ENCODE measurements at places on chromosomes 16 and 17.
A peak's percentile ranks its signal among the peaks of the same experiment; 100 is the strongest.

DNA sequence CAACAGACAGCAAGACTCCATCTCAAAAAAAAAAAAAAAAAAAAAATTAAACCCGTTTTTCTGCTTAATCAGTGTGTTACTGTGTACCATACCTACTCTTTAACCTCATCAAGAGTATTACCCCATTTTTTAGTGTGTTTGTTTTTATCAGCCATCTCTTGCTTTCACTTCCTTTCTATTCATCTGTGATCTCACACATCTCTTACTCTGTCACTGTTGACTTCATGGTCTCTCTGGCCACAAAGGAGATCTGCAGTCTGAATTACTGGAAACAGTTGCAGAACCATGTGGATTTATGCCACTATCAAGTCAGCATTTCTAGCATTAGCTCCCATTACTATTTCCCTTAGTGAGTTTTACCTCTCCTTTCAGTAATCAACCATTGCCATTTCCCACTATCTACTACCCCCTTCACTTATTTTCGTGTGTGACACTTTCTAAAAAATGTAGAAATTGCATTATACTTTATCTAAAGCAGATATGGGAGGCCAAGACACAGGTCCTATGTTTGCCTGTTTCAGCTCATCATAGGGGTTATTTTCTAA is 20.1 kb downstream of the NDEL1 start:
- DNase-seq = no peak

DNA sequence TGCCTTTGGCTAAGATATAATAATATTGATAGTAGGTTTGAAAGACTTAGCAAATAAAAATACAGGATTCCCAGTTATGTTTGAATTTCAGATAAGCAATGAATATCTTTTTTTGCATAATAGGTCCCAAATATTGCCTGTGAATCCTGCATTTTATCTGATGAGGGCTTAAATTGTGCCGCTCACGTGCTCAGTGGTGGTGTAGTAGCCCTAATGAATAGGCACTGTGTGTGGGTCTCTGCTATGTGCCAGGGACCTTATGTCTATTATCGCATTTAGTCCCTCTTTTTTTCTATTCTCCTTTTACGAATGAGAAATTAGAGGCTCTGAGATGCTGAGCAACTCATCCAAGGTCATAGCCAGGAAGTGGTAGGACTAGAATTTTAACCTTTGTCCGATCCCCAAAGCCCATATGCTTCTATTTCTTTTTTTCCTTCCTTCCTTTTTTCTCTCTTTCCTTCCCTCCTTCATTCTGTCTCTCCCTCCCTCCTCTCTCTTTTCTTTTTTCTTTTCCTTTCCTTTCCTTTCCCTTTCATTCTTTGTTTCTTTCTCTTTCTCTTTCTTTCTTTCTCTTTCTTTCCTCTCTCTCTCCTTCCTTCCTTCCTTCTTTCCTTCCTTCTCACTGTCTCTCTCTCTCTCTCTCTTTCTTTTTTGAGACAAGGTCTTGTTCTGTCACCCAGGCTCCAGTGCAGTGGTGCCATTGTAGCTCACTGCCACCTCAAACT is 47.2 kb downstream of the RGS9 start:
- DNase-seq = no peak

DNA sequence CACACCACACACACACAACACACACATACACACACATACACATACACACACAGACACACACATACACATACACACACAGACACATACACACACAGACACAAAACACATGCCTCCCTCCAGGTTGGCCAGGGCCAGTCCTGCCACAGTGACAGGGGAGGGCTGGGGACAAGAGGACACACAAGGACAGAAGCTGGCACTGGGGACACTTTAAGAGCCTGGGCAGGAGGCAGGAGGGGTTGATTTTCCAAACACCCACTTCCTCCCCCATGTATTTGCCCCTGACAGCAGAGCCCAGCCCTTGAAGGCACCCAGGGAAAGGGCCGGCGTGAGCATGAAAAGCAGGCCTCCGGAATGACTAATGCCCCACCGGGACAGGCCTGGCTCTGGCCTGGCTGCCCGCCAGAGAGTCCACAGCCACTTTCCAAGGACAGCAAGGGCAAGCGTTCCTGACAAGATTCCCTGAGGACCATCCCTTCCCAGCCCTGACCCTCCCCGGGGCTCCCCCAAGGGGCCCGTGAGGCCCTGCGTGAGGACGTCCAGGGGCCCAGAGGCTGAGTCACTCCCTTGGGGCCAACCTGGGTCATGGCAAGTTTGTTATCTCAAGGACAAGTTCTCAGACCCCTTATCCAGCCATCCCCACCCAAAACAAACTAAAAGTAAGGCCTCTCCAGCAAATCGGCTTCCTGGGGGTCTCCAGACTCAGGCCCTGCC is 235.6 kb downstream of the ZNF423 start:
- no peak for DNase-seq

- peak; percentile 85 for DNase-seq
Observed at GRCh38 chr17:2266045-2266864, 37.3 kb downstream of the SMG6 start.

DNA sequence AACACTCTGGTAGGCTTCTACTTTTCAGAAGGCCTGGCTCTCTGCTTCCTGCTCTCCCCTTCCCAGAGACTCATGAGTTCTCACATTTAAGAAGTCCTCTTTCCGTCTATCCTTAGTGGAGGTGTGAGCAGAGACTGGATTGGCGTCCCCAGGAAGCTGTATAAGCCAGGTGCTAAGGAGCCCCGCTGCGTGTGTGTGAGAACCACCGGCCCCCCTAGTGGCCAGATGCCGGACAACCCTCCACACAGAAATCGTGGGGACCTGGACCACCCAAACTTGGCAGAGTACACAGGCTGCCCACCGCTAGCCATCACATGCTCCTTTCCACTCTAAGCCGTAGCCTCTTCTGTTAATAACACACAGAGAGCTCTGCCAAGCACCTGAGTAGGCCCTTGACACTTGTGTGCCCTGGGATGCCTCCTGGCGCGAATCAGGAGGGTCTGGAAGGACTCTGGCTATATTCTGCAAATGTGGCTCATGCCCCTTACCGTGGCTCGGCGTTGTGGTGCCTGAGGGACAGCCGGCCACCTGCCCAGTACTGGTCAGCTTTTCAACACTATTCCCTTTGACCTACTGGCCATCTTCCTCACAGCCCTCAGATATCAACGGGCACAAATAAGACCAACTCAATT is 13.9 kb downstream of the CYB5D2 start:
- DNase-seq = no peak

- no peak for DNase-seq
Observed at GRCh38 chr17:16243801-16244567, 27.0 kb downstream of the PIGL start.

DNA sequence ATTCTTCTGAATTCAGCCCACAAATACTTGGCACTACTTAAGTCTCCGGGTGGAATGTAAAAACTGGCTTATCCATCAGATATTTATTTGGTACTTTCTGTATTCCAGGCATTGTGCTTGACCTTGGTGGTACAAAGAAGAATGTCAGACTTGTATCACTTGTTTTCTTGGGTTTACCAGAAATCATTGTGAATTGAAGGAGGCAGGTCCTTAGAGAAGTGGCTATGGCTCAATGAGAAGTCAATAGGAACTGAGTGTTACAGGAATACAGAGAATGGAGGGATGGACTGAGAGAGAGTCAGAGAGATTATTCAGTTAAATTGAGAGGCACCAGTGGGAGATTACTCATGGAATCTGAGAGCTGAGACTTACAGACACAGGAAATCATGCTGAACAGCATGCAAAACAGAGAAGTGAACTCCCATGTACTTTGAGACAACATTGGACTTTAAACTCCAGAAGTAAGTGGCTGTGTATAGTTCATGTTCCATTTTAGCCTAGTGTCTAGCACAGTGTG is 704.1 kb downstream of the CDH11 start:
- DNase-seq = no peak

All from stimulated activated naive CD4-positive, alpha-beta T cell treated with Interleukin-2 at 50 U/mL for 16 hours (primary cell).